ENCODE measurements at places on chromosomes 7 and 10.

DNA sequence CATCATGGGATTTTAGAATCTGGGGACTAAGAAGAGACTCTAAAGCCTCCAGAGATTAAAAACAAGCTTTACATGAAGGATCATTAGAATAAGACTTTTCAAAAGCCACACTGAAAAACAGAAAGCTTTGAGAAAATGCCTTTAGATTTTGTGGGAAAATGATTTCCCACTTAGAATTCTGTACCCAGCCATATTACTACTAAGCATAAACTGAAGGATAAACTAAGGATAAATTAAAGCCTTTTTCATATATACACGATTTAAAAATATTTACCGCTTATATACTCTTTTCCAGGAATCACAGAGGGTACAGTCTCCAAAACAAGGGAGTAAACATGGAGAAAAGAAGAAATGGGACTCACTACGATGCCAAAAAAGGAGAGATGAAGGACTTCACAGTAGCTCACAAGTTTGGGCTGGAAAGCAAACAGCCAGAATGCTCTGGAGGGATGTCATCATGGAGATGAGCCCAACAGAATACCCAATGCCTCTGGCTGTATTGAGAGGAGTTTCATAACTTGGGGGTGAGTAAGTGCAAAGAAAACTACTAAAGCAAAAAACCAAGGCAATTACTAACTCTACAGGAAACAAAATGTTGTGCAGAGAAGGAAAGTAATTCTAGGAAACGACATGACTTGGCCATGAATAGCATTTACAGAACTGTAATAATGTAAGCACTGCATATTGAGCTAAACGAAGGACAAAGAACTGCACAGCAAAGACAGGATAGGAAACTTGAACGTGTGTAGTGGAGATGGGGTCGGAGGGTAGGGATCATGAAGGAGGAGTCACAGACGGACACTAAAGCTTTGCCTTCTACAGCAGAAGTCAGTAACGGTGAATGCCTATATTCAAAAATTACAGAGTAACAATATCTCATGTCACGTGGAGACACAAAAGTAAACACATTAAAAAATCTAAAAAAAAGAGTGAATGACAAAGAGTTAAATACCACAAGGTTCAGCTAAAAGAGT lies 61.4 kb upstream of the ASAH2 start:
- no peak for DNase-seq

DNA sequence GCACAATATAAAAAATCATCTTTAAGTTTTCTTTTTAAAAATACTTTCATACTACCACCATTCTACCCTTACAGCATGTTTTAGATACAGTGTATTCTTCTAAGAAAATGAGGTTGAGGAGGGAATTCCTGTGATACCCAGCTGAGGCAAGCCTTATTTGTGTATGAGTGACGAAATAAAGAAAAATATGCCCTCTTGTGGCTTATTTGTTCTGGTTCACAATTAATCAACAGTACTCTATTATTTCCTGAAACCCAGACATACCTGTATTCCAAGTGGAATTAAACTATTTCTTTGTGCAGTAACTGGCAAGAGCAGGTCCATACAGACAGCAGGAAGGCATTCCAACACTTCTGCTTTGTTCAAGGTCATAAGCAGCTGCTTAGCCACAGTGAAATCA lies 4.5 kb upstream of the SEMA3D start:
- DNase-seq: no peak

DNA sequence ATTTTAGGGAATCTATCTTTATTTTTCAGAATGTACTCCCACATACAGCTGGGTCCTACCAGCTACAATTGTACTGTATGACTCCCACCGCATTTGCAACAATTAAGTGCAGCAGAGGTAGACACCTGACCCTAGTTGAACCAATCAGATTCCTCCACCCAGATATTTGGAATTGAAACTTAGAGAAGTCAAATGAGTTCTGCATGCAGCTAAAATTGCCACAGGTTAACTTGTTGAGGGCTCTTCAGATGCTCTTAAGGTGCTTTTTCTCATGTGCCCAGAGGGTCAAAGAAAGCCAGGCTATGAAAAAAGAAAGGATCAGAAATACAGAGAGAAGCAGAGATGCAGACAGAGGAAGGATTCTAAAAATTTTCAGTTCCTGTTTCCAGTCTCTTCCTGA lies 68.0 kb upstream of the TES start:
- DNase-seq: no peak

GRCh38 chr7:45659496-45660139 lies 85.5 kb downstream of the ADCY1 start:
- no peak for DNase-seq

GRCh38 chr7:29145553-29146056 lies 732 bp downstream of the CPVL start:
- DNase-seq: no peak

- DNase-seq: no peak
These were observed 43.9 kb downstream of the KCNH2 start for GRCh38 chr7:150934045-150934766.

DNA sequence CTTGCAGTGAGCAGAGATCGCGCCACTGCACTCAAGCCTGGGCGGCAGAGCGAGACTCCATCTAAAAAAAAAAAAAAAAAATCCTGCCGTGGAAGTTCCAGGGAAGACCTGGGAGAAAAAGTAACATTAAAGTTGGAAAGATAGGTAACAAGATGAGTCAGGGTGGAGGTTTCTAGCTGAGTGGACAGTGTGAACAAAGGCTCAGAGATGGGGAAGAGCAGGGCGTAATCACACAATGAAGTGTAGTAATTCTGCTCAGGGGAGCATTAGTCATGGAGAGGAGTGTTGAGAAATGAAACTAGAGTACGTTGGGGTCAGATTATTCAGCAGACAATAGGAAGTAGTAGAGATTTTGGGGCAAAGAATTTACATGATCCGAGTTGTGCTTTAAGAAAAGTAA lies 21.6 kb upstream of the WASL start:
- DNase-seq: no peak

- DNase-seq: peak; percentile 74
These were observed 78.9 kb downstream of the LRRC17 start for GRCh38 chr7:102991540-102992214.

- peak; percentile 94 for DNase-seq
These were observed 142.0 kb upstream of the PRKCQ start for GRCh38 chr10:6721964-6722615.

DNA sequence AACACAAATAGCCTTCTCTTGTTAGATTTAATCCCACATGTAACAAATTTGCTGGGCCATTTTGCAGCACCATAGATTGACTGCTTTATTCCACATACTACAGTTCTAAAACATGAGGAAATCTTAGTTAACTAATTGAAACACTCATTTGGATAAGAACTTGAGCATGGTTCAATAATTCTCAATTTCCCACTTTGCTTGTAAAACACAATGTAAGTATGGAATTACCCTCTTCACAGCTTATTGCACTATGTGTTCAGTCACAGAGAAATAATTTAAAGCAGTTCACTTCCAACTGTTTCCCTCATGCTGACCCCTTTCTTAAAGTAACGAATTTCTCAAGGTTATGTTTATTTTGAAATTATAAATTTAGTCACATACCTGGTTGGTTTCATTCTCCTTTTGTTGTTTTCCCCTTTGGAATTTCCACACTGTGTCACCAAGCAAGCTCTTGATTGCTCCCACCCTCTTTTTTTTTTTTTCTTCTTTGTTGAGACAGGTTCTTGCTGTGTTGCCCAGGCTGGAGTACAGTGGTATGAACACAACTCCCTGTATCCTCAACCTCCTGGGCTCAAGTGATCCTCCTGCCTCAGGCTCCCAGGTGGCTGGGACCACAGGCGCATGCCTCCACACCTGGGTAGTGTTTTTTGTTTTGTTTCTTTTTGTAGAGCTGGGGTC lies 425.4 kb downstream of the EXOC4 start:
- no peak for DNase-seq

- DNase-seq: no peak
These were observed 488 bp downstream of the EIF4H start for GRCh38 chr7:74174606-74175082.
